Cardiac muscle cell (in vitro differentiated cells and primary cell): ENCODE measurements at places on chromosomes 6 and 20. TPM values are rescaled to one million over a fixed set of nuclear protein-coding genes. Genes with fewer than 3 reads are reported as not detected.

Gene SRMS
- not detected in 2 replicates for polyA plus RNA-seq

Gene ULBP1
- polyA plus RNA-seq, result not detected in 2 replicates

Gene RGS17
- polyA plus RNA-seq, result 0.34 and 1.1 TPM in 2 replicates

Gene PNPLA1
- polyA plus RNA-seq, result not detected in 2 replicates

Gene PI16
- polyA plus RNA-seq, result 0.07 and 0.37 TPM in 2 replicates

Gene NRSN1
- polyA plus RNA-seq, result not detected in 2 replicates

Gene NKX2-4
- not detected in 2 replicates for polyA plus RNA-seq

Gene CST7
- 0.20 TPM in 1 of 2 replicates, not detected in the other for polyA plus RNA-seq

Gene SUN5
- polyA plus RNA-seq, result not detected in 2 replicates

Gene PTCRA
- polyA plus RNA-seq, result not detected in 2 replicates

Gene BMP5
- 127 and 155 TPM in 2 replicates for polyA plus RNA-seq

Gene FOXQ1
- not detected in 2 replicates for polyA plus RNA-seq

Gene MAN1A1
- 19.2 and 21.5 TPM in 2 replicates for polyA plus RNA-seq

Gene SLC35D3
- polyA plus RNA-seq, result 1.3 and 3.8 TPM in 2 replicates

Gene SULF2
- polyA plus RNA-seq, result 2.8 and 9.6 TPM in 2 replicates

Gene RIMS1
- polyA plus RNA-seq, result 0.17 and 0.29 TPM in 2 replicates

Gene ATG5
- 32.2 and 37.3 TPM in 2 replicates for polyA plus RNA-seq

Gene IMPG1
- 0.84 TPM in 1 of 2 replicates, not detected in the other for polyA plus RNA-seq

Gene SEL1L2
- not detected in 2 replicates for polyA plus RNA-seq

Gene HLA-E
- polyA plus RNA-seq, result 17.0 and 26.1 TPM in 2 replicates
